Stimulated activated CD8-positive, alpha-beta memory T cell treated with anti-CD3 and anti-CD28 coated beads, Interleukin-7, amount 100 ng/mL, for 1 hour (primary cell): ENCODE measurements at places on chromosomes 5 and 9.

DNA sequence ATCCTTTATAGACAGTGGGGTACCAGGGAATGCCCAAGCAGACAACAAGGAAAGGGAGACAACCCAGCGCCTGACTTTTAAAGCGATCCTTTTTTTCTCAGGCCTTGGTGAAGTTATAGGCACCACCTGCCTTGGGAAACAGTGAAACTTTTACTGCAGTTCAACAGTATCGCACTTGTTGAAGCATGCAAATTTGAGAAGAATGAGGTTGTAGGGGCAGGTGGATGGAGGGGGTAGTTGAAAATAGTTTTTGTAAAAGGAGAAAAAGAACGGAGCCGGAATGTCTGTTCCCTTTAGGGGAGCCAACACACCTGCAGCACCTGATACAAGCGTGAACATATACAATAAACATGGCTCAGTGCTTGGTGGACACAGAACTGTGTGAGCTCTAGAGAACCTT lies 190.2 kb upstream of the NR3C1 start:
- DNase-seq: no peak

DNA sequence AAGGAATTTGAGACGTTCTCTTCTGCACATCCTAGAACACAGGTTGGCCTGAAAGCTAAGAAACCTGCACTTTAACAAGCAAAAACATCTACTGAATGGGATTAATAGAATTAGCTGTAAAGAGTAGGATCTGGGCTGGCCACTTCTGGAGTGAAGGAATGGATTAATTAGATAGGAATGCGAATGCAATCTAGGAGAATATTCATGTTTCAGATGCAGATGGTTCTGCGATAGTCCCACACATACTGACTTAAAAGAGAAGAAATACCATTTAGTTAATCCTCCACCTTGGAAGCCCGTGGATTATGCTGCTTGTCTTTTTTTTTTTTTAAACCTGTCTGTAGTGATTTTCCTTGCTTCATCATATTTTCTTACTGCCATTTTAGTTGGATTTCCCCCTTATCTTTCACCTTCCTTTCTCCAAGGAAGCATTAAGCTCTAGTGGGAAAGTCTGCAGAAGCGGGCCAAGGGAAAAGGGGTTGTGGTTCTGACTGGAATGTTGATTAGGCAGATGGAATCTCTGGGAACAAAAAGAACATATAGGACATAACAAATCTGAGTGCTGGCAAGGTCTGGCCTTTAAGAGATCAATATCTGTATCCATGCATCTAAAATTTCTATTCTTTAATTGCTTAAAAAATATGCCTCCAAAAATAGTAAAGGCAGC lies 152.4 kb downstream of the ALDH1A1 start:
- no peak for DNase-seq

DNA sequence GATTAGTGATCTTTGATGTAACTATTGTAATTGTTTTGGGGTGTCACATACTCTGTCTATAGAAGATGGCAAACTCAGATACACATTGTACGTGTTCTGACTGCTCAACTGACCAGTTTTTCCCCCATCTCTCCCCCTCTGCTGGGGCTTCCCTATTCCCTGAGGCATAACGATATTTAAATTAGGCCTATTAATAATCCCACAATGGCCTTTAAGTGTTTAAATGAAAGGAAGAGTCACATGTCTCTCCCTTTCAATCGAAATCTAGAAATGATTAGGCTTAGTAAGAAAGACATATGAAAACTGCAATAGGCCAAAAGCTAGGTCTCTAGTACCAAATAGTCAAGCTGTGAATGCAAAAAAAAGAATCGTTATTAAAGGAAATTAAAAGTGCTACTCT lies 265.6 kb downstream of the TMEM232 start:
- DNase-seq: no peak

DNA sequence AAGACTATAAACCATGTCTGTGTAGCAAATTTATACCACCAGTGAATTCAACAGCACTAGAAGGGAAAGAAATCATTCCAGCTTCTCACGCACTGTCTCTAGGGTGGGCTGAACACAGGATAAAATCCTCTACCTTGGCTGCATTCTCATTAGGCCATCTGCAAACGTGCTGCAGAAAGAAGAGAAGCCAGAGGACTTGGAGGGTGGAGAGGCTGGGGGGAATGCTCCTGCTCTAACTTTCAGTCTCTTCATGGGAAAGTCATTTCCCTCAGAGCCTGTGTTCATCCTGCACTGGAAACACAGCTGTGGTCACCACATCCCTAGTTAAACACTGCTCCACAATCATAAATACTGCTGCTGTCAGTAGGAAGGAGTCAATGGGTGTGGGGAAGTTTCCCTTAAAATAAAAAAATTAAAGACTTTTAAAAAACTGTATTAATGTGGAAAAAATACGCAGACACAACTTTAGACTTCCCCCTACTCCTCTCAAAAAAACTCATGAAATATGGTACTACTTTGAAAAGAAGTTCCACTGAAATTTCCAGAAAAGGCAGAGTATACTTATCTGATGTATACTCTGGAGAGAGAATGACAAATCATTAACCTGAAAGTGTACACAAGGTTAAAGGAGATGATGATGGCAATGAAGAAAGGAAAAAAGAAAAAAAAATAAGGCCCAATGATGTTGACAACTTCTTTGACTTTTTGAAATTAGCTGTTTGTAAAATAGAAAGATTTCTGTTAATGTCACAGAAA lies 46.8 kb downstream of the LHFPL2 start:
- DNase-seq: no peak

DNA sequence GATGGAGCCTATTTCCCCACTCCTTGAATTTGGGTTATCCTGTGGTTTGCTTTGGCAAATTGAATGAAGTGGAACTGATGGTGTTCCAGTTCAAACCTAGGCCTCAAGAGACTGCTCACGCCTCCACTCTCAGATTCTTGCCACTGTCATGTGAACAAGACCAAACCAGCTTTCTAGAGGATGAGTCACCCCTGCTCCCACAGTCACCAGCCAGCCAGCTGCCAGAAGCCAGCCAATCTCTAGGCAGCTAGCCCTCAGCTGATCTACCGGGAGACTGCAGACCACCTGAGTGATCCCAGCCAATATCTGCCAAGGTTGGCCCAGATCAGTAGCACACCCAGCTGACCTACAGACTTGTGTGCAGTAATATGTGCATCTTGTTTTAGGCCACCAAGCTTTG lies 300.6 kb downstream of the TMEM38B start:
- DNase-seq: no peak

GRCh38 chr5:10553476-10553875 lies 10.4 kb upstream of the ANKRD33B start:
- no peak for DNase-seq

DNA sequence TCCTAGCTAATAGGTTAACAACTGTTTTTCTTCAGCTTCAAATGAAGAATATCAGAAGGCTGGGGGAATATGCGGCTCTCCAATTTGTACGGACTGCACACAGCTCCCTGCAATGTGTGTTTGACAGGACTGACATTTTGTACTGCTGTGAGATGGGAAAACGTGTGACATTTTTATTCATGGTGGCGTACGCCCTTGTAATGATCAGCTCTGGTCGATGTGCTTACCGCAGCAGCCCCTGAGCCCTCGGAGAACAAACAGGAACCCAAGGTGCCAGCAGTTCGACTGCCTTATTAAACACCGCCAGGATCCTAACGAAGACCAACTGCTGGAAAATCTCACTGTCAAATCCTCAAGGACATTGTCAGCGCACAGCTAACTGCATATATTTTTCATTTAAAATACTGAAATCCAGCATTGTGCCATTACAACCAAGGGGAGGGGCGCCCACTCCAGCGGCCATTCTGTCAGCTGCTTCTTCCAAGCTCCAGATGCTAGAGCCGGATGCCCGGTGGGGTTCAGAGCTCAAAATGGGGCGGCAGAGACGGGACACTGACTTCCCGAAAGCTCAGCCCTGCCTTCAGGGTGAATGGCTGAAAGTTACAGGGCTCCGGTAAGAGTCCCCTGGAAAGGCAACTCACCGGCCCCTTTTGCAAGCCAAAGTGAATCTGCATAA lies 66.8 kb downstream of the CRB2 start:
- DNase-seq: no peak

- no peak for DNase-seq
Measured at GRCh38 chr5:22709743-22710142, 143.4 kb downstream of the CDH12 start.

DNA sequence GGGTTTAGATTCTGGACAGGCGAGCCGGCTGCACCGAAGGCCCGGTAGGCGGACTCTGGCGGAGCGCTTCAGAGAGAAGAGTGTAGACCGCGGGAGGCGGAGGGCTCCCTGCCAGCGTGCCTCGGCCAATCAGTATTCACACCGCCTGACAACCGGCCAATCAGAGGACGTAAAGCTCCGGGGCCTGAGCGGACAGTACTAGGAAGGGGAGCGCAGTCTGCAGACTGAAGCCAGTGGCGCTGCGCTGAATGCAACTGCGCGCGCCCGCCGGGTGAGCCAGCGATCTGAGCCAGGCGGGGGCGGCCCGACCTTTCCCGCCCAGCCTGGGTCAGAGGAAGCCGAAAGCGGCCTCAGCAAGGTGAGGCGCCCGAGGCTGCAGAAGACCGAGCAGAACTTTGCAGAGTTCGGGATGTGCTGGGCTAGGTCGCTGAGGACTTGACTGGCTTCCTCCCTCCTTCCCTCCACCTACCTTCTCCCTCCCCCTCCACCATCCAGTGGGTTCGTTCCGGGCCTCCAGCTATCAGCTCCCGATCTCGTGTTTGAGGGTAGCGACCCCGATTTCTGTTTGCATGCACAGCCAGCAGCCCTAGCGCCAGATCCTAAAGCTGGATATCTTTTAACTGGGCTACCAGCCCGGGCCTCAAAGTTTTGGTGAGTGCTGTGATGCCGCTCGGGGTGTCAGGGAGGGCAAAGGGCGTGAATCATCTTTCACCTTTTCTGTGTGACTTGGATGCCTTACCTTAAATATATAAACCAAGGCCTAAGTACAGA lies at the start of gene DMRT2:
TSS of gene DMRT2 (plus strand) at position 233 of the 771 bp plus-strand sequence. CDS start 1,257 bp downstream, outside the sequence.
- no peak for DNase-seq

- no peak for DNase-seq
Measured at GRCh38 chr9:89864731-89865130, 259.9 kb downstream of the GADD45G start.

- DNase-seq: no peak
Measured at GRCh38 chr9:131559421-131560000, 14.2 kb downstream of the PRRT1B start.

GRCh38 chr9:86794391-86795046 lies 152.8 kb downstream of the GAS1 start:
- DNase-seq: no peak

GRCh38 chr5:87588316-87588715 lies 175.6 kb upstream of the CCNH start:
- no peak for DNase-seq
